ENCODE measurements at places on chromosomes 3 and 15.

GRCh38 chr15:28096670-28097431 is 2.3 kb downstream of the OCA2 start:
- DNase-seq: no peak

DNA sequence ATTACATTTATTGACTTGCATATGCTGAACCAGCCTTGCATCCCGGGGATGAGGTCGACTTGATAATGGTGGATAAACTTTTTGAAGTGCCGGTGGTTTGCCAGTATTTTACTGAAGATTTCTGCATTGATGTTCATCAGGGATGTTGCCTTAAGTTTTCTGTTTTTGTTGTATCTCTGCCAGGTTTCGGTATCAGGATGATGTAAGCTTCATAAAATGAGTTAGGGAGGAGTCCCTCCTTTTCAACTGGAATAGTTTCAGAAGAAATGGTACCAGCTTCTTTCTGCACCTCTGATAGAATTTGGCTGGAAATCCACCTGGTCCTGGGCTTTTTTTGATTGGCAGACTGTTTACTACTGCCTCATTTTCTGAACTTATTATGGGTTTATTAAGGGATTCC is 250.8 kb downstream of the TBC1D5 start:
- no peak for DNase-seq

DNA sequence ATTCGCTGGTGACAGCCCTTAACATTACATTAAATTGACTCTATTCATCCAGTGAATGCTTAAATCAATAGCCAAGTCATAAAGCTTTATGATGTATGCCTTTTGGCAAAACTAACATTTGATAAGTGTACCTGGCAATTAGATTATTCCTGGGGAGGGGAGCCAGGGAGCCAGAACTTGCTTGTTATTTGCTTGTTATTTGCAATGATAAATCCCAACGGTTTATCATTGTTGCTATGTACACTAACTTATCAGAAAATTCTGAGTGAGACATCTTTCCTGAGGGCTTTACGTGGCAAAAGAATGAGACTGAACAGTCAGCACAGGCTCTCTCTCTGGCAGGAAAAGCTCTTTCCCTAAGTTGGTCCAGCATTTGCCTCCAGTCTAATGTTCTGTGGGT is 35.8 kb upstream of the FBN1 start:
- no peak for DNase-seq

GRCh38 chr3:137588871-137589270 is 175.2 kb upstream of the SOX14 start:
- no peak for DNase-seq

GRCh38 chr3:3745693-3746092 is 53.5 kb upstream of the LRRN1 start:
- no peak for DNase-seq

DNA sequence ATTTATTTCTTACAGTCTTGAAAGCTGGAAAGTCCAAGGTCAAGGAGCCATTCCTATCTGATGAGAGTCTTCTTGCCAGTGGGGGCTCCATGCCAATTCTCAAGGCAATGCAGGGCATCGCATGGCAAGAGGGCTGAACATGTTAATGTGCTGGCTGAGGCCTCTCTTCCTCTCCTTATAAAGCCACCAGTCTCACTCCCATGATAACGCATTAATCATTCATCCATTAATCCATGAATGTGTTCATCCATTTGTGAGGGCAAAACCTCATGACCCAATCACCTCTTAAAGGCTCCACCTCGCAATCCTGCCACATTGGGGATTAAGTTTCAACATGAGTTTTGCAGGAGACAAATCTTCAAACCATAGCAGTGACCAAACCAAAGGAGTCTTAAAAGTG is 118.3 kb downstream of the PROS1 start:
- no peak for DNase-seq
